ENCODE measurements at places on chromosomes 6 and 20. TPM values are rescaled to one million over a fixed set of nuclear protein-coding genes. Genes with fewer than 3 reads are reported as not detected.
A peak's percentile ranks its signal among the peaks of the same experiment; 100 is the strongest.

GRCh38 chr6:33822575-33823395 is 19.0 kb upstream of the MLN start:
- H3K36me3 ChIP-seq = no peaks in the 10 kb centered on the region
- no peak overlapping the region for H3K4me3 ChIP-seq
- H3K27ac ChIP-seq = no peak overlapping the region

DNA sequence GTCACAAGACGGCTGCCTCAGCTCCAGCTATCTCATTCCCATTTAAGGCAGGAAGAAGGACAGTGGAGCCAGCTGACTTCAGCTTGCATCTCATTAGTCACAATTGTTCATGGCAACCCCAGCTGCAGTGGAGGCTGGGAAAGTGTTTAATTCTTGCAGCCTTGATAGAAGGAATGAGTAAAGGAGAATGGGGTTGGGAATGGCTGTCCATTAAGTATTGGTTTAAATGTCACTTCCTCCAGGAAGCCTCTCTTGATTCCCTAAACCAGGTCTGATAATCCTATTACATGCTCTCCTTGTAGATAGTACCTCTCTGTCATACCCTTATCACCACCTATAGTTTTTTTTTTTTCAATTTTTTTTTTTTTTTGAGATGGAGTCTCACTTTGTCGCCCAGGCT is 166.4 kb downstream of the TFAP2C start:
- peaks cover 2% of the 10 kb centered on the region for H3K36me3 ChIP-seq
- peaks cover 11% of the 10 kb centered on the region for H3K27me3 ChIP-seq
- DNase-seq = no peak
- no peak overlapping the region for H3K27ac ChIP-seq

DNA sequence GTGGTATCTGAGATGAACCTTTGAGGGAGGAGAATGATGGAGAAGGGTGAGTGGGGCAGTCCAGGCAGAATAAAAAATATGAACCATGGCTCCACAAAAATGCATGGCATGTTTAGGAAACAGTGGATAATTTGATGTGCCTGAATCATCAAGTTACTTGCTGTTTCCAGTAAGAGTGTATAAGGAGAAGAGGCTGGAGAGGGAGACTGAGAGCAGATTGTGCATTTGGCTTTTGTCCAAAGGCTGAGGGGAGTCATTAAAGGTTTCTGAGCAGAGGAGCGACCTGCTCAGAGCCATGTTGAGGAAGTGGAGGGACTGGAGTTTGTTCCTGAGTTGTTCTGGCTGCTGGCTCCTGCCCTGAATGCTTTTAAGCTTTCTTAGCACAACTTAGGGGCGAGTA is 6.1 kb downstream of the MMP24 start:
- DNase-seq = no peak
- peaks cover 19% of the 10 kb centered on the region for H3K27me3 ChIP-seq
- peaks cover 2% of the 10 kb centered on the region for H3K36me3 ChIP-seq
- no peaks in the 10 kb centered on the region for H3K4me1 ChIP-seq
- no peak overlapping the region for H3K4me3 ChIP-seq

GRCh38 chr20:38685853-38686473 is 38.3 kb upstream of the SLC32A1 start:
- H3K4me1 ChIP-seq = no peaks in the 10 kb centered on the region
- H3K27me3 ChIP-seq = peaks cover 56% of the 10 kb centered on the region
- no peak overlapping the region for H3K27ac ChIP-seq
- DNase-seq = peak; percentile 33
- no peak overlapping the region for H3K4me3 ChIP-seq
- no peaks in the 10 kb centered on the region for H3K36me3 ChIP-seq

- H3K4me3 ChIP-seq = no peak overlapping the region
- H3K36me3 ChIP-seq = no peaks in the 10 kb centered on the region
- H3K27ac ChIP-seq = no peak overlapping the region
- peak; percentile 59 for DNase-seq
- no peaks in the 10 kb centered on the region for H3K27me3 ChIP-seq
- peaks cover 13% of the 10 kb centered on the region for H3K4me1 ChIP-seq
Measured at GRCh38 chr20:44683263-44684046, 31.7 kb upstream of the CCN5 start.

DNA sequence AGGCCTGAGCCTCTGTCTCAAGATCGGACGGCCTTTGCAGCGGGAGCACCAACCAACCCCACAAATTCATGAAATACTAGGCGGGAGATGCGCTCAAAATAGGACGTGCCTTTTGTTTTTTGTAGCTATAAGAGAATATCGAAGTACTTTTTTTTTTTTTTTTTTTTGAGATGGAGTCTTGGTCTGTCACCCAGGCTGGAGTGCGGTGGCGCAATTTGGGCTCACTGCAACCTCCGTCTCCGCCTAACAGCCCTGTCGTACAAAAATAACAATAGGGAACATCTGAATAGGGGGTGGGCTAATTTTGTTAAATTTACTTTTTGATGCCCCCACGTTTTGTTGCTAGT is 5.9 kb upstream of the TUBB2A start:
- no peak for DNase-seq
- peaks cover 6% of the 10 kb centered on the region for H3K36me3 ChIP-seq
- peak overlapping the region; percentile 74 for H3K4me3 ChIP-seq
- H3K4me1 ChIP-seq = peaks cover 25% of the 10 kb centered on the region
- H3K27ac ChIP-seq = no peak overlapping the region

GRCh38 chr6:2433711-2434110 is 188.3 kb upstream of the GMDS start:
- no peaks in the 10 kb centered on the region for H3K36me3 ChIP-seq
- no peak overlapping the region for H3K27ac ChIP-seq
- no peak overlapping the region for H3K4me3 ChIP-seq
- no peaks in the 10 kb centered on the region for H3K27me3 ChIP-seq

- H3K36me3 ChIP-seq = no peaks in the 10 kb centered on the region
- no peak overlapping the region for H3K4me3 ChIP-seq
- no peak for DNase-seq
- no peaks in the 10 kb centered on the region for H3K4me1 ChIP-seq
Measured at GRCh38 chr20:22681591-22682248, 97.3 kb upstream of the FOXA2 start.

GRCh38 chr6:164502833-164503232 is 806.6 kb downstream of the C6orf118 start:
- H3K4me1 ChIP-seq = no peaks in the 10 kb centered on the region
- H3K27ac ChIP-seq = no peak overlapping the region
- H3K4me3 ChIP-seq = no peak overlapping the region
- no peaks in the 10 kb centered on the region for H3K27me3 ChIP-seq

GRCh38 chr6:110781522-110782214 is 33.6 kb downstream of the CDK19 start:
- no peak for DNase-seq
- H3K27ac ChIP-seq = no peak overlapping the region
- H3K27me3 ChIP-seq = no peaks in the 10 kb centered on the region
- H3K4me1 ChIP-seq = peaks cover 37% of the 10 kb centered on the region

DNA sequence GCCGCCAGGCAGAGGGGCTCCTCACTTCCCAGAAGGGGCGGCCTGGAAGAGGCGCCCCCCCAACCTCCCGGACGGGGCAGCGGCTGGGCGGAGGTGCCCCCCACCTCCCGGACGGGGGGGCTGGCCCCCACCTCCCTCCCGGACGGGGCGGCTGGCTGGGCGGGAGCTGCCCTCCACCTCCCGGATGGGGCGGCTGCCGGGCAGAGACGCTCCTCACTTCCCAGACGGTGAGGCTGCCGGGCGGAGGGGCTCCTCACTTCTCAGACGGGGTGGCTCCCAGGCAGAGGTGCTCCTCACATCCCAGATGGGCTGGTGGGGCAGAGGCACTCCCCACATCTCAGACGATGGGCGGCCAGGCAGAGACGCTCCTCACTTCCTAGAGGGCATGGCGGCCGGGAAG is 389.7 kb upstream of the EYS start:
- peaks cover 4% of the 10 kb centered on the region for H3K36me3 ChIP-seq
- no peak overlapping the region for H3K4me3 ChIP-seq
- no peaks in the 10 kb centered on the region for H3K4me1 ChIP-seq
- H3K27ac ChIP-seq = no peak overlapping the region
- DNase-seq = no peak

DNA sequence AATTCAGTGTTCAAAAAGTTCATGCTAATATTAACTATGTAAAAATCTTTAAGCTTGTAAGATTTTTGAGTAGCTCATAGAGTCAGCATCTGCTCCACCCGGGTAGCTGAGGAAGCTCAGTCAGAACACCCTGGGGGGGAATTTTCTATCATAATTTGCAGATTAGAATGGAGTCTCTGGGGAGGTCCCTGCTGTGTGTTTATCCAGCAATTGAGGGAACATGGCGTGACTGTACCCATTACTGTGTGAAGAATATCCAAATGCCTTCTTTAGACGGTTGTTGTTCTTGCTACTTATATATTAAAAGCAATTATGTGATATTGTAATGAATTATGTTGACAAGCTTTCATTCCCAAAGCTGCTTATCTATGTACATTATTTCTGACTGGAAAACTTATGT is 64.8 kb downstream of the AIG1 start:
- peaks cover 7% of the 10 kb centered on the region for H3K4me1 ChIP-seq
- no peaks in the 10 kb centered on the region for H3K27me3 ChIP-seq
- H3K27ac ChIP-seq = no peak overlapping the region
- peaks cover 5% of the 10 kb centered on the region for H3K36me3 ChIP-seq
- H3K4me3 ChIP-seq = no peak overlapping the region

GRCh38 chr6:166313255-166314070 is 5.3 kb upstream of the PRR18 start:
- H3K27ac ChIP-seq = peak overlapping the region; percentile 57
- peak; percentile 66 for DNase-seq
- no peaks in the 10 kb centered on the region for H3K36me3 ChIP-seq
- H3K27me3 ChIP-seq = peaks cover 15% of the 10 kb centered on the region
- H3K4me1 ChIP-seq = peaks cover 3% of the 10 kb centered on the region
- H3K4me3 ChIP-seq = no peak overlapping the region

GRCh38 chr6:61711849-61712248 is 574.2 kb downstream of the KHDRBS2 start:
- H3K27me3 ChIP-seq = no peaks in the 10 kb centered on the region
- H3K4me1 ChIP-seq = no peaks in the 10 kb centered on the region
- H3K27ac ChIP-seq = no peak overlapping the region
- DNase-seq = no peak
- H3K4me3 ChIP-seq = no peak overlapping the region

- no peak overlapping the region for H3K4me3 ChIP-seq
- H3K36me3 ChIP-seq = no peaks in the 10 kb centered on the region
- peak; percentile 37 for DNase-seq
- no peaks in the 10 kb centered on the region for H3K4me1 ChIP-seq
Measured at GRCh38 chr20:47181056-47181862, 175.2 kb downstream of the ZMYND8 start.

GRCh38 chr6:38322138-38322537 is 317.6 kb downstream of the BTBD9 start:
- H3K4me1 ChIP-seq = no peaks in the 10 kb centered on the region
- H3K36me3 ChIP-seq = no peaks in the 10 kb centered on the region
- no peak for DNase-seq
- H3K4me3 ChIP-seq = no peak overlapping the region
- no peak overlapping the region for H3K27ac ChIP-seq
- no peaks in the 10 kb centered on the region for H3K27me3 ChIP-seq

DNA sequence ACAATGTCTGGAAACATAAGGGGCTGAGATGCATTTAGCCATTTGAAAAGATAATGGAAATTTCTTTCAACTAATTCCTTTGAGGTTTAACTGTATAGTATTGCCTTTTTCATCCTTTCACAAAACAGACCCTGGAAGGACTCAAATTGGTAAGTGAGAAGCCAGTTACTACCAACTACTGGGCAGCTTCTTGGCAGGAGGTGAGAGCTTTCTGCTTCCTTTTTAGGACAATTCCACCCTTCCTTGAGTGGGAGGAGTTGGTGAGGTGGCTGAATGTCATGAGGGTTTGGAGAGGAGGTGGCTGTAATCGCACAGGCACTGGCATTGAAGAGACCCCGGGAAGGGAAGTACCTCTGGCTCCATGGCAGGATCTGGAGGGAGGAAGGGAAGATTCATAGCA is 341.1 kb downstream of the NRN1 start:
- H3K27ac ChIP-seq = peak overlapping the region; percentile 35
- no peak overlapping the region for H3K4me3 ChIP-seq
- DNase-seq = no peak
- no peaks in the 10 kb centered on the region for H3K36me3 ChIP-seq
- no peaks in the 10 kb centered on the region for H3K27me3 ChIP-seq
- peaks cover 47% of the 10 kb centered on the region for H3K4me1 ChIP-seq

Gene COL11A2
- total RNA-seq = 2.5 TPM

Gene EYA2
- total RNA-seq = not detected

Gene CBFA2T2
- total RNA-seq = 14.4 TPM

Gene VGLL2
- not detected for total RNA-seq

Gene CGAS
- total RNA-seq = 20.7 TPM

Gene HS3ST5
- not detected for total RNA-seq

Gene F13A1
- not detected for total RNA-seq

Gene TMEM200A
- total RNA-seq = 0.67 TPM

Gene CST5
- not detected for total RNA-seq

Gene SGK2
- total RNA-seq = 1.4 TPM

Gene RAB5IF
- total RNA-seq = 78.2 TPM

Gene RRBP1
- total RNA-seq = 25.7 TPM

Gene RAMACL
- 0.95 TPM for total RNA-seq

Gene TP53TG5
- total RNA-seq = 0.67 TPM

Gene SLC29A1
- 28.0 TPM for total RNA-seq

Gene WFDC12
- not detected for total RNA-seq

Gene TMEM151B
- 0.25 TPM for total RNA-seq

Measured in activated T-cell treated with anti-CD3 and anti-CD28 coated beads, Interleukin-2, amount 50 U/mL, for 72 hours (primary cell).